ENCODE measurements at places on chromosomes 12 and 14.

GRCh38 chr14:88521818-88522217 is 33.0 kb downstream of the PTPN21 start:
- no peak for DNase-seq

DNA sequence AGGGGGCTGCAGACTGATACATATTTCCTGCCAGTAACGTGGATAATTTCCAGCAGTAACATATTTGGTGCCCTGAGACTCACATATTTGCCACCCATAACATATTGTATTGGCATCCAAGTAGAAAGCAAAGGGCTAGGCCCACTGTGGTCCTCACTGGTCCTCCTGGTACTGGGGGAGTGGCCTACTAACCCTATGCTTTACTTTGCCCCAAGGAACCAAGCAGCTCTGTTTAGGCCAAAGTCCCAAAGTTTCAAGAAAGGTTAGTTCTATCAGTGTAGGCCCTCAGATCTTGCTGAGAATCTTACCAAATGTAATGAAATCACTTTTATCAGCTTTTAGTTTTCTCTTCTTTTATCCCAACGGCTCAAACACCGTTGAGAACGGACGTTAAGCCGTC is 35.4 kb upstream of the NAP1L1 start:
- DNase-seq: no peak

- no peak for DNase-seq
Observed at GRCh38 chr14:65792208-65792905, 379.8 kb downstream of the FUT8 start.

GRCh38 chr14:64636208-64636979 is 67.8 kb upstream of the PLEKHG3 start:
- peak; percentile 47 for DNase-seq

DNA sequence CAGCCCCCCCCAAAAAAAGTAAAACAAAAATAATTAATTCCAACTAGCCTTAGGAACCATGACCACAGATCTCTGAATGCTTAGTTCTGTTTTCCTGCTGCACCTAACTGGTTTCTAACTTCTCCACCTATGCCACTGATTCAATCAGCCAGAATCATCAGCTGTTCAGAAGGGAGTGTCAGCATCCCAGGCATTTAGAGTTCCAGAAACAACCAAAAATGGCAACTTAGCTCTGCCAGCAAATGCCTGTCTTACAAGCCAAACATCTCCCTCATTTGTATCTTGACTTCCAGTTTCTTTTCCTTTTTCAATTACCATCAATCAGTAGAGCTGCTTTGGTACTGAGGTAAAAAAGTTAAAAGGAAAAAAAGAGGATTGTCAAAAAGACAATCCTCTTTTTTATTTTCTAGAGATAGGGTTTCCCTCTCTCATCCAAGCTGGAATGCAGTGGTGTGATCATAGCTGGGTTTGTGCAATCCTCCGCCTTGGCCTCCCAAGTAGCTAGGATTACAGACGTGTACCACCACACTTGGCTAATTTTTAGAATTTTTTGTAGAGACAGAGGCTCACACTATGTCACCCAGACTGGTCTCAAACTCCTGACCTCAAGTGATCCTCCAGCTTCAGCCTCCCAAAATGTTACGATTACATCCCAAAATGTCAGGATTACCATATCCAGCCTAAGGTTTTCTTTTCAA is 45.2 kb upstream of the ISM2 start:
- DNase-seq: no peak

GRCh38 chr14:95497561-95498011 is 18.9 kb downstream of the SYNE3 start:
- no peak for DNase-seq

DNA sequence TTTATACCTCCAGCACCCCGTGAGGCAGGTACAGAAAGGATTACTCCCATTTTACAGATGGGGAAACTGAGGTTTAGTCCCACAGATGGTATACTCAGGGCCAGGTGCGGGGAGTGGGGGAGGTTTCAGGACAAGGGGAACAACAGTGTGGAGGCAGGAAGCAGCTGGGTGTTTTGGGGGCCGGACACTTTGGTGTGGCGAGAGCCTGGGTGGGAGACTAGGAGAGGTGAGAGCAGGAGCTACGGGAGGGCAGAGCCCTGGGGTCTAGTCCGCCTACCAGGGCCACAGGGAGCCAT is 61.7 kb downstream of the DIO3 start:
- DNase-seq: no peak

DNA sequence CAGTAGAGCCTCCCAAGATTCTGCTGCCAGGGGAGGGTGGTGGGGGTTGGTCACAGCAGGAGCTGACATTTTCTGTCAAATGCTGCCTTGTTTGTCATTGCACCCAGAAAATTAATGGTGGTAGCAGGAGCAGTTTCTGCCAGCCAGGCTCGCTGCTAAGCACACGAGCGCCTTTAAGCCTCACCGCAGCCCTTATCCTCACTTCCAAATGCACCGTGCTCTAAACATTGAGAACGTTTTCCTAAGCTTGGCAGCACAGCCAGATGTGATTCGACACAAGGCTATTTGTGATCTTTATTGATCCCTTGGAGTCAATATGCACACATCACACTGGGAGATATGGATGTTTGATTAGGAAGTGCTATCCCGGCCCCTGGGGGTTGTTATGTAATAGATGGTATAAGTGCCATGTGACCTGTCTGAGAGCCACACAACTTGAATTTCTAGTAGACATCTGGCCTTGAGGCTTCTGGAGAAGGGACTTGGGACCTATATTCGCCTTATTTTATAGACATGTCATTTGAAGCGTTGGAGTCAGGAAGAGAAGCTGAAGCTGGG is 31.6 kb upstream of the BEGAIN start:
- no peak for DNase-seq

DNA sequence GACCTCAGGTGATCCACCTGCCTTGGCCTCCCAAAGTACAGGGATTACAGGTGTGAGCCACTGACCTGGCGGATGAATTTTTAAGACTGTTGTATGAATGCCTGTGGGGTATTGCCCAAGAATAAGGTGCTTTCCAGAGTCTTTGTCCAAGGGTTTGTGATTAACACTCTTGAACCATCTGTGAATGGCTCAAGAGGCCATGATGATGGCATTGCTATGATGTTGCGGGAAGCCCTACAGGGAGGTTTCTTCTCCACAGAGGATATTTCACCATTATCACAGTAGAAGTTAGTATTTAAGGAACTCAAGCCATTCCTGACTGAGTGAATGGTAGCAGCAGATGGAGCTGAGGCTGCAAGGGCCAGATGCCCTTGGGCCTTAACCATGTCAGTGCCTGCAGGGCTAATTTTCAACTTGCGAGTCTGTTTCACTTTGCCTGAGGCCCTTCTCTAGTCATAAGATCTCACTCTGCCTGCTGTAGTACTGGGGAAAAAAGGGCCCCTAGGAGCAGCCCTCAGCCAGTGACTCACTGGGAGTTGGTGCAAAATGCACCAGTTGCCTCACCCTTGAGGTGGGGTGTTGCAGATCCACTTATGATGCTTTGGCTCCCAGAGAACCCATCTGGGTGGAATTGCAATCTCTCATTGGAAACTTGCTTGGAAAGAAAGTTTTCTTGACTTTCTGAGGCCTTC is 108.6 kb upstream of the FLRT2 start:
- no peak for DNase-seq

DNA sequence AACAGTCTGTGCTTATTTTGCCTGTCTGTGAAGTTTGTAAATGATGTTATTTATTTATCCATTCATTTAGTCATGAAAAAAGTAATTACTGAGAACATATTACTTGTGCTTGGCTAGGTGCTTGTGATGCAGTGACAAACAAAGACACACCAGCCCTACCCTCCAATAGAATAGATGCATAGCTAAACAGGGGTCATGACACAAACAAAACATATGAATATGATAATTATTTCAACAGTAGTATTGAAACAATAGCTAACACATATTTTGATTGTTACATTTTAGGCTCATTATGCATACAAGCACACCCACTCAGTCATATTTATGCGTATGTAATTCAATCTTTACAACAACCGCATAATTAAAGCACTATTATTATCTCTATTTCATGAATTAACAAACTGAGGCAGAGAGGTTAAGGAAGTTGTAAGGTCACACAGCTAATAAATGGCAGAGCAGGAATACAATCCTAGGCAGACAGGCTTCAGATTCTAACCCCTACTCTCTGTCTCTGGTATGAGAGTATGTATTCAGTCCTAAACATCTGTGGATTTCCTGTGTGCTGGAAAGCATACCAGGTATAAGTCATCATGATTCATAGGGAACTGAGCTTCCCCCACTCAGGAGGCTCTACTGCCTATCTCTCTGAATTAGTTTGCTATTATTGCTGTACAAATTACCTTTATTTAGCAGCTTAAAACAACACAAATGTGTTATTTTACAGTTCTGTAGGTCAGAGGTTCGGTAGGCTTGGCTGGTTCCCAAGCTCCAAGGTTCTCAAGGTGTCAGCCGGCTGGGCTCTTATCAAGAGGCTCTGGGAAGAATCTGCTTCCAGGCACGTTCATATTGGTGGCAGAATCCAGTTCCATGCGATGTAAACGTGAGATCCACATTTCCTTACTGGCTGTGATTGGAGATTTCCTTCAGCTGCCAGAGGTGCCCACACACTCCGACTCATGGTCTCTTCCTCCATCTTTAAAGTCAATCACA is 509.4 kb downstream of the GALC start:
- DNase-seq: no peak

DNA sequence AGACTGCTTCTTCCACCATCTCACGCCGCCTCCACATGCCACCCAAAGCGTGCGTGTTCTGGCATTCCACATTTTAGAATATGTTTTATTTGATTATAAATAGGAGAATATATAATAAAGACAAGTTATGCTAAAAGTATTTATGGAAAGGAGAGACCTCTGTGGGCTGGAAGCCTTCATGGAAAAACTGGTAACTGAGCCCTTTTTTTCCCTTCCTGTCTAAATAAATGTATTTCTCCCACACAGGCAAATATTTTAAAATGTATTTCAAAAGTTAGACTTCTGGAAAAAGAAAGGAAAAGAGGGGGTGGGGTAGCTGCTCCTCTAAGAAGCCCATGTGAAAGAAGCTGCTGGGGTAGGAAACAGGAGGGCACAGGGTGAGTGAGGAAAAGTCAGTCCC is 16.1 kb upstream of the NR4A1 start:
- DNase-seq: no peak

GRCh38 chr14:69505338-69506240 is 21.1 kb downstream of the PLEKHD1 start:
- no peak for DNase-seq
